ENCODE measurements at places on chromosomes 2 and 18.
A peak's percentile ranks its signal among the peaks of the same experiment; 100 is the strongest.

DNA sequence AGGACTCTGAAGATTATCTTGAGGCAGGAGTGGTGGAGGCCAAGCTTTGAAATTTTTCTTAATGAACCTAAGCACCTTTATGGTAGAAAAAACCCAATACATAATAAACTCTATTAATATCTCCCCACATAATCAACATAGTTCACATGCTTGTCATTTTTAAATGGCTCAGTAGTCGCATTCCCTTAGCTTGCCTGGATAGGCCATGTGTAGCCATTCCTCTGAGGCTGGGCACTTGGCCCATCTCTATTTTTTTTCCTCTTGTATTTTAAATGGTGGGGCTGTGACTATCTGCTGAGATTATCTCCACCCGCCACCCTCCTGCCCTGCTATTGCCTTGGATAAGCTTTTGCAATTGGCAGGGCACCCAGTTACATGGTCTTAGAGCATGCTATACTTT, 143.1 kb downstream of the FHOD3 start:
- no peak for DNase-seq

DNA sequence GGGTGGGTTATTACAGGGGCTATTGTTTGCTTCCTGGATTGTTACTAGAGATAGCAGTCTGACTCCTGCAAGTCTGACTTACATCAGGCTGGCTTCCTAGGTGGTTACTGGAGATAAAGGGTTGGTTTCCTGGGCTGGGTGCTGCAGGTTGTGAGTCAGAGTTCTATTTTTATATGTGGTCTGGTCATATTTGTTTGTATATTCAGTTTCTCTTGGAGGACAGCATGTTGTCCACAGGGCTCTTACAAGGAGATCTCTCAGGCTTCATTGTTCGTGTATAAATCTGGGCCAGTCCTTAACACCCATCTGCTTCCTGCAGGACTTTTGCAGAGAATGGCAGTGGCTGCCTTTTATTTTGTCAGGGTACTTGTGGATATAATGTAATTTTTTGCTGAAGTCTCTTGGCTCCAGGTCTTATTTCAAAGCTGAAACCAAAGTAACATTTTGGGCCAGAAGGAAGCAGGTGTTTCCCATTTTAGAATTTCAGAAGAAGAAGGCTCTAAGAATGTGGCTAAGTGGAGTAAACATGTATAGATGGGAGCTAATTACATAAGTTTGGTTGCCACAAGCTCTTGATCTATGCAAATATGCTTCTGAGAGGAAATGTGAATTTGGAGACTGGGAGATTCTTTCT, 65.9 kb upstream of the SLC16A14 start:
- peak; percentile 26 for DNase-seq

DNA sequence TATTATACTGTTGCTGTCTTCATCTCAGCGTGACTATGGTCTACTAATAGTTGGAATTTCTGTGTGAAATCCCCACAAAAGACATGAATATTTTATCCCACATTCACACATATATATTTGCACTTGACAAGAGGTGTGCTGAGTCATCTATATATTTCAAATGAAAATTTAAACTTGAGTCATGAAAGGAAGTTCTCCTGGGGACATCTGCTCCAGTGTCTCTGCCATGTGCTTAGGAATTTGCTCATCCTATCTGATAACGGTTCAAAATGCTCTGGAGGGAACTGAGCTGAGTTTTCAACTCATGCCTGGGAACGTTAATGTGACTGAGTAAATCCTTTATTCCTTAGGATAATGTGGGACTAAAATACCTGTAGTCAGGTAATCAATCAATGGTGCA, 326.2 kb upstream of the MEX3C start:
- no peak for DNase-seq

DNA sequence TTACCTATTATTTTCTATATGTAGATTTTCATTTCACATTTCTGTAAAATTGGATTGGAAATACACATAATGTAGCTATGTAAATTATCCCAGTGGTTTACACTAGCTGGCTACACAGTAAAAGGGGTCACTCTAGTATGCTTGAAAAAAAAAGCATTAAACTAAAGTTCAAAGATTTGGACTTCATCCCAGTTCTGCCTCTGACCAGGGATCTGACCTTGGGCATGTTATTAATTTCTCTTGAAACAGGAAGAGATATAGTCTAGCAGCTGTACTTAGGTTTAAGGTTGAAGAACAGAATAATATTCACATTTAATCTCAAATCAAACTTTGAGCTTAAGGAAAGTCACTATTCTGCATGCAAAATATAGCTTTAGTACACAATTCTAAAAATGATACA, 64.5 kb upstream of the RPE start:
- no peak for DNase-seq

GRCh38 chr2:35099342-35099741, 1256.2 kb upstream of the CRIM1 start:
- no peak for DNase-seq

DNA sequence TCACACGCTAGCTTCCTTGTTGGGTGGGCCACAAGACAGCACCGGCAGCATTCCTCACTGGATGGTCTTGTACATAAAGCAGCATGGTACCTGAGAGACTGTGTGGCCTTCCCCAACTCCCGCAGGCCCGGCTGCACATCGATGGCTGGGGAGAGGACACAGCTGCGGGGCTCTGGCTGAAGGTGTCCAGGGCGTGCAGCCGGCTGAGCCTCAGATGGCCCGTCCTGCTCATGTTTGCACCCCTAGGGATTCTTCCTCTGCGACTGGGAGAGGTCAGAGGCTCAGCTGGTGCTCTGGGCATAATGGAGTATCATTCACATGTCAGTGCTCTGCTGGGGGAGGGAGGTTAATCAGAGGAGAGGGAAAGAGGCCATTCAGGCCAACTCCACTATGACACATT, 207.9 kb downstream of the SEPTIN10 start:
- no peak for DNase-seq

All from NAMALWA (cell line).